GOT3 (cell line): ENCODE measurements at places on chromosomes 12 and 14.

GRCh38 chr14:25628390-25628789, 578.4 kb upstream of the STXBP6 start:
- no peak for DNase-seq

GRCh38 chr14:89853936-89854693, 100.4 kb downstream of the EFCAB11 start:
- no peak for DNase-seq

GRCh38 chr12:100267603-100268281, 765 bp downstream of the SCYL2 start:
- DNase-seq = no peak

DNA sequence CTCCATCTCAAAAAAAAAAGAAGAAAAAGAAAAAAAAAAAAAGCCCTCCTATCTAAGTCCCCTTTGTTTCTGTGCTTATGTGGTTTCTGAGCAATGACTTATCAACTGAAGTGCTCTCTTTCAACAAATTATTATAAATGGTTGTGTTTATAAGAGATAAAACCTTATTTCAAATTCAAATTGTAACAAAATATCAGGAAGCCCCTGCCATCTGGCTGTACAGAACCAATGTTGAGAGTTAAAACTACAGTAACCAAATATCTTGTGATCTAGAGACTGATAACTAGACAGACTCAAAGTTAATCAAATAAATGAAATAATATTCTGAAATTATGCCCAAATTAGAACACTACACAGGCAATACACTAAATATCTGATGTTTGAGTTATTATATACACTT, 143.0 kb upstream of the CPNE8 start:
- DNase-seq = no peak
